ENCODE measurements at places on chromosomes 4 and X.

DNA sequence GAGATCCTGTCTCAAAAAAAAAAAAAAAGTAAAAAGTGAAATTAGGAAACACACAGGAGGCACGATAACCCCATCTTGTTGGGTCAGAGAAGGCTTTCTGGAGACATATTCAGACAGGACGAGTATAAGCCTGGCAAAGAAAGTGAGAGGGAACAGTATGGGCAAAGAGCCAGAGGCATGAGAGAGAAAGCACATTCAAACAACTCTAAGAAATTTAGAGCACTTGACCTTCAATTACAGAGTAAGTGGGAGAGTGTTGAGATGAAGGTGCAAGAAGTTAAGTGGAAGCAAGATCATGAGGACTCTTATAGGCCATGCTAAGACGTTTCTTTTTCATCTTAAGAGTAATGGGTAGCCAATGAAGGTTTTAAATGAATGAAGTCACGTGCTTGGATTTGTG lies 70.4 kb downstream of the ELOVL6 start:
- DNase-seq = no peak

GRCh38 chrX:93874554-93874953 lies 200.5 kb downstream of the FAM133A start:
- peak; percentile 1 for DNase-seq

DNA sequence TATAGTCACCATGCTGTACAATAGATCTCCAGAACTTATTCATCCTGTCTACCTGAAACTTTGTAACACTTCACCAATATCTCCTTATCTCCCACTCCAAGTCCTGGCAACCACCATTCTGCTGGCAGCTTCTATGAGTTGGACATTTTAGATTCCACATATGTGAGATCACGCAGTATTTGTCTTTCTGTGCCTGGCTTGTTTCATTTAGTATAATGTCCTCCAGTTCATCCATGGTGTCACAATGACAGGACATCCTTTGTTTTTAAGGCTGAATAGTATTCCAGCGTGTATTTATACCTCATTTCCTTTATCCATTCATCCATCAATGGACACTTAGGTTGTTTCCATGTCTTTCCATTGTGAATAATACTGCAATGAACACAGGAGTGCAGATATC lies 198.7 kb downstream of the QDPR start:
- no peak for DNase-seq

GRCh38 chr4:86967073-86967472 lies 32.3 kb downstream of the AFF1 start:
- no peak for DNase-seq

- DNase-seq = no peak
These were observed 580 bp upstream of the MMGT1 start for GRCh38 chrX:135974279-135974856.

DNA sequence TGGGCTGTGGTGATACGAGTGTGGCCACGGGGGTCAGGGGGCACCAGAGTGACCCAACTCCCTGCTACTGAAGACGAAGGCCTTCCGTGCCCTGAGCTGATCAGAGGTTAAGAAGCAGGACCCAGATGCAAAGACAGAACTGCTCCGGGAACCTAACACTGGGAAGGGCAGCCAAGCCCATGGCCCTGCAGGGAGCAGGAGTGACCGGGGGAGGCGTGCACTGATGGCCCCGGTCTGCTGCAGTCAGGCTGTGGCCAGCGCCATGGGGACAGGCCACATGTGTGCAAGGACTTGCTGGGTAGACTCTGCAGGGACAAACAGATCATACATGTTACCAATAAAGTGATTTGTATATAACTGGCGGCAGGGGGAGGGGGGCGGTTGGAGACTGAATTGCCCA lies 74.6 kb downstream of the ACOX3 start:
- no peak for DNase-seq

DNA sequence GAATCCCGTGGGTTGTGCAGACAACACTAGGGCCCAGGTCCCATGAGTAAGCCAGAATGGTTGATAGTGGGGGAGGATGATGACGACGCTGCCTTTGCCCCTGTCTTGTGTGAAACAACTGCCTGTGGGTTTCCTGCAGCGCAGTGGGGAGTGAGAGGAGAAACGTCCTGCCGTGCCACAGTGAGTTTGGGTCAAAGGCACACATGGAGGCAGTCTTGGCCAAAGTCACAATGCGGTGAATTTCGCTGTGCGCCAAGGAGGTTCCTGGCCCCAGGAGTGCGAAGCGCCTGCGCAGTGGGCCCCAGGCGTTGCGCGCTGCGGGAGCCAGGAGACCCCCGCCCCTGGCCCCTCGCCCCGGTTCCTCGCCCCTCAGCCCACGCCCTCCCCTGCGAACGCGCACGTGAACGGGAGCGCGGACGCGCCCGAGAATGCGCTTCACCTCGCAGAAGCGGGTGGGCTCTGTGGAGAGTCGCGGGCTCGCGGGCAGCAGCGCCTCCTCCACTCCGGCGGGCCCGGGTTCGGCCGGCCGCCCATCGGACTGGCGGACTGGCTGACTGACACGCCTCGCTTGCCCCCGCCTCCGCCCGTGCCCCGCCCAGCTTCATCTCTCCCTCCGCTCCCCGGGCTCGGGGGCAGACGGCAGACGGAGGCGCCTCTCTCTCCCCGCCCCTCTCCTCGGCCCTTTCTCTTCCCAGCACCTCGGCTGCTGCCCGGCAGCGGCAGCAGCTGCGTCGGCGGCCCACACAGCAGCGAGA lies at the start of gene NUDT10:
TSS of gene NUDT10 (plus strand) at position 635 of the 755 bp plus-strand sequence. CDS start 144 bp downstream, outside the sequence.
- no peak for DNase-seq
